ENCODE measurements at places on chromosomes 7 and 10.

GRCh38 chr7:50552921-50553320 is 12.3 kb downstream of the DDC start:
- no peak for DNase-seq

GRCh38 chr10:114885443-114885842 is 52.6 kb upstream of the TRUB1 start:
- no peak for DNase-seq

DNA sequence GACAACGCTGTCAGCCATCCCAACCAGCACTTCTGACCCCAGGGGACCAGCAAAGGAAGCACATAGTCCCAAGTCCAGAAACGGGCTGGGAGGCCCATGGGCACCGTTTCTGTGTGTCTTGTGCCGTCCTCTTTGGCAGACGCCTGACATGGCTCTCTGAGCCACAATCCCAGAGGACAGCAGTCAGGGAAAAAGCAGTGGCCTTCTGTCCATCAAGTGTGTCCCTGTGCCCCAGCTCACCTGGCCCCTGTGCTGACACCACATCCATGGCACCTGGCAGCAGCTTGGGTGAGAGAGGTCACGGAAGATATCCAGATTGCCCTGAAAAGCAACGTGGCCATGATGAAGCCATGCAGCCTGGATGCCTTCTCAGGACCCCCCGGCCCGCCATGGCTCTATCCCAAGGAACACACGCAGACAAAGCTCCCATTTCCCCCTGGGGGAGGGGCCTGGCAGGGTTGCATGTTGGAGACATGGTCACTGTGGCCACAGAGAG is 38.1 kb upstream of the ANTXRL start:
- no peak for DNase-seq

- no peak for DNase-seq
These were observed 741 bp downstream of the GPR85 start for GRCh38 chr7:113085781-113086390.

GRCh38 chr7:115940460-115941060 is 90.0 kb downstream of the TFEC start:
- no peak for DNase-seq
